Stimulated activated CD8-positive, alpha-beta memory T cell treated with anti-CD3 and anti-CD28 coated beads, Interleukin-4, amount 100 ng/mL, for 4 hours (primary cell): ENCODE measurements at places on chromosomes 3 and 15.

- DNase-seq, result no peak
Measured at GRCh38 chr3:182258538-182259177, 534.6 kb upstream of the ATP11B start.

DNA sequence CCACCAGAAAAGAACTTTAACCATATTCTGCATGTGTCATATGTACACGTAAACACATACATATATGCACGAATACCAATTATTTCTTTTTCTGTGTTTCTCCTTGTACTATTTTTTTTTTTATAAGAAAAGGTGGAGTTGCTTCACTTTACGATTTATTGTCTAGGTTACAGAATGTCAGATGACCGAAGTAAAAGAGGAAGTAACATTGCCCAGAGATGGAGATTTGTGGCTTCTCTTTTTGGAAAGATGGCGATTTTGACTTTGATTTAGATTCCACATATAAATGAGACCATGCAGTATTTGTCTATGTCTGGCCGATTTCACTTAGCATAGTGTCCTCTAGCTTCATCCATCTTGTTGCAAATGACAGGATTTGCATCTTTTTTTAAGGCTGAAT, 293.1 kb downstream of the SV2B start:
- DNase-seq, result no peak

- DNase-seq, result no peak
Measured at GRCh38 chr15:31392761-31393401, 66.2 kb downstream of the KLF13 start.

DNA sequence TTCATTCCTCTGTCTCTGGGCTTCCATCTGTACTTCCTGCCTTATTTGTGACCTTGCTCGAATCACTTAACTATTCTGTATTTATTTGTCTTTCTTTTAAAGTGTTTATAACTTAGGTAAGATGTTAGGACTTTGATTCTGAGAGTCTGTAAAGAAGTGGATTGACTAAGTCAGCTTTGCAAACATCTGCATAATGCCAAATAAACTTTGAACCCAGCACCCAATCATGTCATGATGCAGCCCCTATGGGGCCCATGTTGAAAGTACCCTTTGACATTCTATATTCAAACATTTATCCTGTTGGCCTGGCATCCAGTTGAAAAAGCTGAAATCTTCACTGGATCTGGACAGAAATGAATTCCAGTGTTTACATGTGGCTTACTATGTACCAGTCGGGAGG, 3.8 kb upstream of the MYRIP start:
- DNase-seq, result no peak

DNA sequence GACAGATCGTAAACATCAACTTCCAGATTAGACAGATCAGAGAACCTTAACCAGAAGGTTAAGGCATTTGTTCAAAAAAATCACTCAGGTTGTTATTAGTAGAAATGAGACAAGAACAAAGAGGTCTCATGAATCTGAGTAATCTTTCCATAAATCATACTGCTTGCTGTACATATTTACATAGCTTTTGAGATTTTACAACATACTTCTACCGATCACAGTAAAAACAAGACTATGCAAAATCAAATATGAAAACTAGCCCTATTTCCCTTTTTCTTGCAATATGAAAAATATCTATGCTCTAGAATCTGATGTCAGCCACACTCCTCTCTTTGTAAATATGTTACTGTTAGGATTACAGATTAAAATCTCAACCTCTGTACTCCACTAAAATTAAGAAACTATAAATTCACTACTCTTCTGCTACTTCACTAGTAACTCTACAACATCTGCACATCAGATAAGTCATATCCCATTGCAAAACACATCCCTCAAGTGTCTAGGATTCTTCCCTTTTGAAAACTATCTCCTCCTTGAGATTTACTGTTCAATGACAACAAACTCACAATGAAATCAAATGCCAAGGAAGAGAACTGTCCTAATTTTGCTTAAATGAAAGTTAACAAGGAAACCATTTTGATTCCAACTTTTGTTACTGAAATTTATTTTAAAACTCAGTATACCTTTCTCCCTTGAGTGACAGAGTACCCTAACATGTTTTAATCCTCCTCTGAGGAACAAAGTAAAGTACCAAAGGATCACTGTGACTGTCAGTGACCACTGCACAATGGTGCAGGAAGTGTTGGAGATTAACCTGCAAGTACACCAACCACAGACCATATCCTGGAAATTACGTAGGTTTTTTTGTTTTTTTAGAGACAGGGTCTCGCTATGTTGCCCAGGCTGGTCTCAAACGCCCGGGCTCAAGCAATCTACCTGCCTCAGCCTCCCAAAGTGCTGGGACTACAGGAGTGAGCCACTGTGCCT, 12.8 kb downstream of the DCUN1D1 start:
- DNase-seq, result no peak

DNA sequence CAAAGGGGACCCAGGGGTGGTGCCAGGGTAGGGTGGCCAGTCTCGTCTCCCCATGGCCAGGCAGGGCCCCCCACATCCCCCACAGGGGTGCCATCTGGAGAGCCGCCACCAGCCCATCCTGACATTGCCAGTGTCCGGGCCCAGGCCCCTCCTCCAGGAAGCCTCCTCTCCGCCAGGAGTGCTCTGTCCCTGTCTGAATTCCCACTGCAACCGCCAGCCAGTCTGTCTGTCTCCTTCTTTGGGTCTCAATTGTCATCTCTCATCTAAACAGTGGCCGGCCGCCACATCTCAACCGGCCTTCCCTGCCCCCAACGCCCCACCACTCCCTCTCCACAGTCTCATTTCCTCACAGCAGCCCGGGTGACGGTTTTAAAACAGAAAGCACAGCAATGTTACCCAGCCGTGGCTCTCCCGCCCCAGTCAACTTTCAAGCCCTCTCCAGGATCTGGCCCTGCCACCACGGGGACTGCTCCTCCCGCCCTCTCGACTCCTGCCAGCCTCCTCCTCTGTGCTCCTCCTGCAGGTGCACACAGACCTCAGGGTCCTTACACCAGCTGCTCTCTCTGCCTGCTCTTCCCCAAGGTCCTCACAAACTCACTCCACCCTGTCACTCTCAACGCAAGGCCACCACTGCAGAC, 57.0 kb downstream of the IQSEC1 start:
- no peak for DNase-seq

DNA sequence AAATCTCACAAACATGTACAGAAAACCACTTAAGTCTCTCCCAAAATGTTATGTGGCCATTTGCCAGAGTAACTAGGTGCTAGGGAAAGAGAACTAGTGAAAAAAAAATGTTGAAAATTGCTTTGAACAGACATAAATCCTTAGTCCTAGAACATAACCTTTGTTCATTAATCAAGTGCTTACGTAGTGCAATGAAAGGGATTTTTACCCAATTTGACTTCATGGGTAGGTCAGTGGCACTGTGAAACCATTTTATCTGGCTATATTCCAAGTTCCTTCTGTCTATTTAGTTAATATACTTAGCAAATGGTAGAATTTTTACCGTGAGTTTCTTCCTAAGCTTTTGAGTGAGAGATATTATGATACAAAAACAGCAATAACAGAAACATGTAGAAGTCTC, 209.4 kb downstream of the DIPK2A start:
- DNase-seq, result no peak

- DNase-seq, result no peak
Measured at GRCh38 chr15:96457841-96458240, 127.3 kb downstream of the NR2F2 start.

- no peak for DNase-seq
Measured at GRCh38 chr15:29079479-29079878, 190.1 kb downstream of the NSMCE3 start.

GRCh38 chr3:28674212-28674611, 325.6 kb upstream of the AZI2 start:
- no peak for DNase-seq

DNA sequence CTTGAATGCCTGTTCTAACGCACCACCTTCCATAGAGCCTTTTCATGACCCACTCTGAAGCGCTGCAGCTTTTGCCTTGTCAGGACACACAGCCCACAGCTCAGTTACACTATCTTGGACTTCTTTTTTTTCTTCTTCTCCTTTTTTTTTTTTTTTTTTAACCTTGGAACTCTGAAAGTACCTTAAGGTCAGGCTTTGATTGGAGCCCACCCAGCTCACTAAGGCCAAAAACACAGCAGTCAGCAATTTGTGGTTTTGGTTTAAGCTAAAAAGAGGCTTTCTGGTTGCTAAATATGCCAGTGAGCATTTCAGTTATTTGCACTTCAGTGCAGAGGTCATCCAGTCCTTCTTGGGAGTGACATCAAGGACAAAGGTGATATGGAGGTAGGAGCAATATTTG, 1.7 kb downstream of the SLC25A20 start:
- DNase-seq, result no peak

- no peak for DNase-seq
Measured at GRCh38 chr3:175941352-175941751, 1082.2 kb downstream of the NAALADL2 start.

DNA sequence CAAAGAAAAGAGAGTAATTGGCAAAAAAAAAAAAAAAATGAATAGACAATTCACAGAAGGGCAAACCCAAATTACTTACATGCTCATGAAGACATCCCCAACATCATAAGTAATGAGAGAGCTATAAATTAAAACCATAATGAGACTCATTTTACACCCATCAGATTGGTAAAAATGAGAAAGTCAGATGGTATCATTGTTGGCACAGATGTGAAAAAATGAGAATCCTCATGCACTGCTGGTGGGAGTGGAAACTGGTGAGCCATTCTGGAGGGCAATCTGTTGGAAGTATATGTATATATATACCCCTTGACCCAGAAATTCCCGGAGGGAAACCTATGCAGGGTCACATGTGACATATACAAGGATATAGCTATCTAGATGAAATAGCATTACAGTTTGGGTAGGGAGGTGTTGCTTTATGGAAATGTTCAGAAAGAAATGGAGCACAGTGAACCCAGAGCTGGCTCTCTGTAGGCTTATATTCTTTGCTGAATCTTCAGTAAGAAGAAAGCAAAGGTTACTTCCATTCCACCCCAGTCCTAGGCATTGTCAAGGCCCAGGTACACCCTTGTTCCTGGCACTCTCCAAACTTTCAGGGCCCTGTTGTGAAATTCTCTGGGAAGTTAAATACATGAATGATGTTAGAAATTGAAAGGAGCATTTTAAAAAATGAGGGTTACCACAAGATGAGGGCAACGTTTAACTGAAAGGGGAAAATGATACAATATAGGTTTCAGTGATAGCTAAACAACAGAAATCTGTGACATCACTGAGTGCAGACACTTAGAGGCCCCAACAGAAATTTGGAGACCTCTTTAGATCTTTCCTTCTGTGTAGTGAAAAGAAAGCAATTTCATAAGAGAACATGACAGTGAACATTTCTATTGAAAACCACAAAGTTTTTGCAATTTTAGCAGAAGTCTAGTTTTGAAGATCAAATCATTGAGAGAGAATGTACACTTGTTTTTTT, 132.7 kb upstream of the TPRG1 start:
- DNase-seq, result no peak

- DNase-seq, result no peak
Measured at GRCh38 chr3:186788482-186789370, 5.3 kb downstream of the EIF4A2 start.

DNA sequence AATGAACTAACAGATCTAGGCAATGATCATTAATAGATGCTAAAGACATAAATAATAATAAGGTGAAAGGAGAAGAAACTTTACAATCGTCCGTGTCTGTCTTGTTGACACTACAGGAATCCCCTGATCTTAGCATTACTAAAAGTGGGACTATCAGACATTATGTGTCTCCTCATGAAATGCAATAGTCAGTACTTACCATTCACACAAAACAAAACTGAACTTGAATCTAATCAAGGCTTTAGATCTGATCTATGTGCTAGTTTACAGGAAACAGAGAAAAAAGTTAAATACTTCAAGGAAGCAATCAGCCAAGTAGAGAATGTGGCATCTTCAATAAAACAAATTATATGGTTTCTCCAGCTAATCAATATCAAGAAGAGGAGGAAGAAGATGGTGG, 73.7 kb downstream of the PIK3CB start:
- DNase-seq, result no peak

DNA sequence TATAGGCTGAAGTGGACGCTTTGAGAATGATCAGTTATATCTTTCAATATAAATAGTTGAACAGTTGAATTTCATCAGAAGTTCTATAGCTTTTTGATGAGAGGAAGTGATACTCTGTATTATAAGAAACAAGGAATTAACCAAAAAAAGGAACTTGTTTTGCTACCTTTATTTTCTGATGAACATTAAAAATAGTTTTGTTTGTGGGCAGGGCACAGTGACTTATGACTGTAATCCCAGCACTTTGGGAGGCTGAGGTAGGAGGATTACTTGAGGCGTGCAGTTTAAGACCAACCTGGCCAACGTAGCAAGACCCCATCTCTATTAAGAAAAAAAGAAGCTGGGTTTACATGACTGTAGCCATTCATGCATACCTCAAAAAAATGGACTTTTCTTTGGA, 16.7 kb downstream of the BLOC1S6 start:
- no peak for DNase-seq

GRCh38 chr3:150583028-150583427, 20.1 kb upstream of the SELENOT start:
- no peak for DNase-seq

- no peak for DNase-seq
Measured at GRCh38 chr15:58171476-58172061, 33.4 kb downstream of the AQP9 start.

- DNase-seq, result no peak
Measured at GRCh38 chr3:177211503-177212277, 14.4 kb upstream of the TBL1XR1 start.

- no peak for DNase-seq
Measured at GRCh38 chr15:42080919-42081830, 13.2 kb downstream of the PLA2G4D start.

GRCh38 chr15:81093961-81094360, 40.1 kb upstream of the CFAP161 start:
- DNase-seq, result no peak

- peak; percentile 69 for DNase-seq
Measured at GRCh38 chr15:63122002-63122875, 578 bp downstream of the LACTB start.

DNA sequence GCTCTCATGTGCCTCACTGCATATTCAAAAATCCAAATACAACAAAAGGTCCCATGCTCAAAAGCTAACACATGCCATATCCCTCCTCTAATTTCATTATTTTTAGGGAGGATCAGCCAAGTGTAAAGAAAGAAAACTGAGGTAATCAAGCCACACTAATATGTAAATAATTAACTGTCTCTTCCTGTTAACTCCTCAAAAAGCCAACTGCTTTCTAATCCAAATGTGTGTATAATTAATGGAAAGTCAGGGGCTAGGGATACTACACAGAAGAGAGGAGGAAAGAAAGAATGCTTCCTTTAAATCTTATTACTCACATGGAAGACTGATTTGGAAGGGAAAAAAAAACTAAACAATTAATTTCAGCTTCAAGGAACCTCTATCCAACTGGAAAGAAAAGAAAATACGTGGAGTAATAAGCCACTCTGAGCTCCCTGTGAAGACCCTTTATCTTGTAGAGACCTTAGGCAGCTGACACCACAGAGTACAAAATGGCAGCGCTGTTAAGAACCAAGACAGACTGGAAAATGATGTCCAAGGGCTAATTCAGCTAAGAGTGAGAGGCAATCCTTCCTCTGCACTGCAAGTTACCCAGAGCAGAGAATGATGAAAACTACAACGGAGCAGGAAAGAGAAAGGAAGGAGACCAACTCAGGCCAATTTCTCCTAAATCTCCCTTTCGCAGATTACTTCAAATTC, 56.8 kb downstream of the ZNF148 start:
- DNase-seq, result no peak

- DNase-seq, result no peak
Measured at GRCh38 chr3:78642226-78643035, 1125.4 kb downstream of the ROBO1 start.
